ENCODE measurements at places on chromosomes 11 and 22.

GRCh38 chr11:4626207-4627099 lies 10.8 kb upstream of the OR51D1 start:
- DNase-seq = peak; percentile 84

GRCh38 chr11:63240791-63241379 lies 2.5 kb downstream of the SLC22A25 start:
- DNase-seq = no peak

DNA sequence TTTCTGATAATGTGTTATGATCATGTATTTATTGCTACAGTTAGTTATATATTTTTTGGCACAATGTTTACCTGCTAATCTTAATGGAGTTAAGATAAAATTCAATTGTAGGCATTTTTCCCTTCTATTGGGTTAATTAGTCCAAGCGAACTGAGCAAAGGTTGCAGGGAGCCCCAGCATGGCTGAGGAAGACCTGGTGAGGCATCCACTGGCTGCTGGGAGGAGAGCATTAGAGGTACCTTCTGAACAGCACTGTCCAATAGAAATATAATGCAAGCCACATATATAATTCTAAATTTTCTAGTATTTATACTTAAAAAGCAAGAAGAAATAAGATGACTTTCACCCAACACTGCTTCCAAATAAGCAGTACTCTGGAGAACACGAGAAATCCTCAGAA lies 689 bp upstream of the TMEM126A start:
- DNase-seq = no peak

GRCh38 chr11:26741036-26741435 lies 19.2 kb upstream of the SLC5A12 start:
- DNase-seq = no peak

DNA sequence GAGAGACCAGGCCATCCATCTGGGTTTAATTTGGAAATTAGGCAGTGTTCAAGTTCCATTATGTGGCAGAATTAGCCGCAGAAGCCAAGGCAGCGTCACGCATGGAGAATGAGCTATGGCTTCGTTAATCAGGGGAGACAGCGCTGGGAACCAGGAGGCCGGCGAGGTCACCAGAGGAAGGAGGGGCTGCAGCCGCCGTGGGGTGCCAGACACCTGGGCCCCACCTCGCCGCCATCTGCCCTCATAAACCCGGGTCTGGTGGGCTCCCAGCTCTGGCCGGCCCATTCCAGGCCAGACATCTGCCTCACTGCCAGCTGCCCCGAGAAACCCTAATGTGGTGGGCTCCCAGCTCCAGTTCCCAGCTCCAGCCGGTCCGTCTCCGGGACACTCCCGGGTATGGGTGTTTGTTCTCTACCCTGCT lies 676.9 kb downstream of the BRD1 start:
- no peak for DNase-seq

DNA sequence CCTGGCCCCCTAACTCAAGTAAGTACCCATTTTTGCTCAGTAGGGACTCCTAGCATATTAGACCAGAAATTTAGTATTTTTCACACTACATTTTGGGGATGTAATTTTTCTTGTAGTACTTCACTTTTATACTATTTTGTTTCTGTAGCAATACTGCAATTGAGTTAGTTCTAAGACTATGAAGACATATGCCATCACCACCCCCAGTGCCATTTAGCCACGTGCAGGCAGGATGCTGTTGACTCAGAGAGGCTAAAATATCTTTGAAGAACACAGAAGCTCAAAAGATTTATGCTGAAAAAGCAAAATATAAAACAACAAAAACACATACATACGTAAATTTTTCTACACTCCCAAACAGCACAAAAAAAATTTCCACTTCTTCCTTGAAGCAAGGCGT lies 29.1 kb upstream of the DLAT start:
- DNase-seq = no peak

GRCh38 chr11:67646535-67647336 lies 3.8 kb downstream of the ACY3 start:
- no peak for DNase-seq

DNA sequence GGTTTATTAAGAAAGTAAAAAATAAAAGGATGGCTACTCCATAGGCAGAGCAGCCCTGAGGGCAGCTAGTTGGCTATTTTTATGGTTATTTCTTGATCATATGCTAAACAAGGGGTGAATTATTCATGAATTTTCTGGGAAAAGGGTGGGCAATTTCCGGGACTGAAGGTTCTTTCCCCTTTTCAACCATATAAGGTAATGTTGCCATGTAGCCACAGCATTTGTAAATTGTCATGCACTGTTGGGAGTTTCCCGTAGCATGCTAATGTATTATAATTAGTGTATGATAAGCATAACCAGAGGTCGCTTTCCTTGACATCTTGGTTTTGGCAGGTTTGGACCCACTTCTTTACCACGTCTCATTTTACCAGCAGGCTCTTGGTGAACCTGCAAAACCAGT lies 610.4 kb upstream of the B3GAT1 start:
- no peak for DNase-seq

GRCh38 chr11:45658292-45658991 lies 7.0 kb downstream of the CHST1 start:
- no peak for DNase-seq

DNA sequence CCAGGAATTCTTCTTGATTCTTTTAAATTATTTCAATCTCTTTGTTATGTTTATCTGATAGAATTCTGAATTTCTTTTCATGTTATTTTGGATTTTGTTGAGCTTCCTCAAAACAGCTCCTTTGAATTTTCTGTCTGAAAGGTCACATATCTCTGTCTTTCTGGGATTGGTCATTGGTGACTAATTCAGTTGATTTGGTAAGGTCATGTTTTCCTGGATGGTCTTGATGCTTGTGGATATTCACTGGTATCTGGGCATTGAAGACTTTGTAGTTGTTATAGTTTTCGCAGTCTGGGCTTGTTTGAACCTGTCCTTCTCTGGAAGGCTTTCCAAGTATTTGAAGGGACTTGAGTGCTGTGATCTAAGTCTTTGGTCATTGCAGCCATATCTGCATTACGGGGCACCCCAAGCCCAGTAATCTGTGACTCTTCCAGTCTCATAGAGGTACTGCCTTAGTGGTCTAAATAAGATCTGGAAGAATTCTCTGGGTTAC lies 18.9 kb upstream of the INSC start:
- DNase-seq = no peak

DNA sequence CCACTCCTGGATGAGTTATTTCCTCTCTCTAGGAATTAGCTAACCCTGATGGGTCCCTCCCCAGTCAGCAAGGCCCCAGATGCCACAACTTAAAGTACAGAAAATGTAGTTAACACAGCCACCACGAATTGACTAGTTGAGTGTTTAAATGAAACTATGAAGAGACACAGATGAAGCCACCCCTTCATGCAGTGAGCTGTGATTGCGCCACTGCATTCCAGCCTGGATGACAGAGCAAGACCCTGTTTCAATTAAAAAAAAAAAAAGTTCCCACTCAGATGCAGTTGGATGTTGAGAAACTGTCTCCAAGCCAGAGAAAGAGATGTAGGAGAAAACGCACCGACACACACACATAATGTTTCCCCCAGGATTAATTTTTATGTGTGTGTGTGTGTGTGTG lies 53.3 kb downstream of the SCN3B start:
- no peak for DNase-seq

GRCh38 chr11:119315131-119316015 lies 1.6 kb downstream of the MCAM start:
- peak; percentile 60 for DNase-seq

GRCh38 chr11:72719551-72719950 lies 32.7 kb downstream of the ARAP1 start:
- DNase-seq = no peak

DNA sequence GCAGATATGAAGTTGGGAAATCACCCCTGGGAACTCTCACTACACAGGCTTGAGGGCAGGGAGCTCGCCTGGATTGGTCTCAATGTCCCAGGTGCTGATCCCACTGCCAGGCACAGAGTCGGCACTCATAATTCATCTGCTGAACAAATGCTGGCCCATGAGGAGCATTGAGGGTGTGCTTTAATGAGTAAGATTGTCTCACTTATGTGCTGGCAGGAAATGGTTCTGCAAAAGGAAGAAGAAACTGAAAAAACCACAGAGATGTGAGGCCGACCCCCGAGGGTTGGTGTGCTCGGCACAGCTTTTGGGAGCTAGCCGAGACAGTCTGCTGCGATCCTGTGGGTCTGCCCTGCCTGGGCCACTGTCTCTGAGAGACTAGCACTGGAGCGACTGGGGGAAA lies 9.4 kb downstream of the PLAAT2 start:
- no peak for DNase-seq

GRCh38 chr11:61307354-61307753 lies 12.2 kb upstream of the VWCE start:
- no peak for DNase-seq

GRCh38 chr11:45000918-45001317 lies 50.2 kb upstream of the TP53I11 start:
- no peak for DNase-seq

DNA sequence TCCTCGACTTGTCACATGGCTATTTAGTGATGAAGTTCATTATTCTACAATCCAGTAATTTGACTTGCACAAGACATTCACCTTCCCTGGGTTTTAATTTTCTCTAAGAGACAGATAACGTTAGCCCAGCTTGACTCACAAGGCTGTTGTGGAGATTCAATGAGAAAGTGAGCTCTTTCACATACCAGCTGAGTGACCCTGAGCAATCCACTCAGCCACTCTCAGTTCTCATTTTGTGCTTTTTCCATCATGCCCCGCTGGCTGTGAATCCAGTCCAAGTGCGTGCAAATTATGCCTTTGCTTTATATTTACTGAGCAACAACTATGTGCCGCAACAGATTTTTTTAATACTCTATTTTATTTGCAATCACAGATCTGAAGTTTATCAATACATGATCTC lies 176.5 kb downstream of the LARGE1 start:
- DNase-seq = no peak

DNA sequence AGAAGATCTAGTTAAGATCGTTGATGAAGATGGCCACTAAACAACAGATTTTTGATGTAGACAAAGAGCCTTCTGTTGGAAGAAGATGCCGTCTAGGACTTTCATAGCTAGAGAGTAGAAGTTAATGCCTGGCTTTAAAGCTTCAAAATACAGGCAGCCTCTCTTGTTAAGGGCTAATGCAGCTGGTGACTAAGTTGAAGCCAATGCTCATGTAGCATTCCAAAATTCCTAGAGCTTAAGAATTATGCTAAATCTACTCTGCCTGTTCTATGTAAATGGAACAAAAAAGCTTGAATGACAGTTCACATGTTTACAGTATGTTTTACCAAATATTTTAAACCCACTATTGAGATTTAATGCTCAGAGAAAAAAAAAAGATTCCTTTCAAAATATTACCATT lies 492.6 kb downstream of the CNTN5 start:
- DNase-seq = no peak

GRCh38 chr11:117449111-117449693 lies 121.5 kb downstream of the CEP164 start:
- no peak for DNase-seq

DNA sequence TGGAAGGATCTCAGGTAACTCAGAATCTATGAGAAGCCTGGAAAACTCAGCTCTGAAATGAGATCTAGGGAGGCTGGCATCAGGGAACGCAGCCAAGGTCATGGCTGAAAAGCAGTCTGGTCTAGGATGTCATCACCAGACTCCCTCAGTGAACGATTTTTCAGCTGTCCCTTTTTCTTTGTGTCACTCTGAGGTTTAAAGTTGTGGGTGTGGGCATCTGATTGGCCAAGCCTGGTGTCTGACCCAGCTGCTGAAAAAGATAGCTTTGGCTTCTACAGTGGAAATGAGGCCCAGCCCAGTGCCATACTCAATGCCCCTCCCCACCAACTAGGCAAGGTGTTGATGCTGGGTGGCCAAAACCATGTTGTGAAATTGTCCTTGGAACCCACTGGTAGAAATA lies 14.5 kb downstream of the RPS3 start:
- no peak for DNase-seq

GRCh38 chr11:27205250-27205649 lies 157.8 kb downstream of the CCDC34 start:
- no peak for DNase-seq

DNA sequence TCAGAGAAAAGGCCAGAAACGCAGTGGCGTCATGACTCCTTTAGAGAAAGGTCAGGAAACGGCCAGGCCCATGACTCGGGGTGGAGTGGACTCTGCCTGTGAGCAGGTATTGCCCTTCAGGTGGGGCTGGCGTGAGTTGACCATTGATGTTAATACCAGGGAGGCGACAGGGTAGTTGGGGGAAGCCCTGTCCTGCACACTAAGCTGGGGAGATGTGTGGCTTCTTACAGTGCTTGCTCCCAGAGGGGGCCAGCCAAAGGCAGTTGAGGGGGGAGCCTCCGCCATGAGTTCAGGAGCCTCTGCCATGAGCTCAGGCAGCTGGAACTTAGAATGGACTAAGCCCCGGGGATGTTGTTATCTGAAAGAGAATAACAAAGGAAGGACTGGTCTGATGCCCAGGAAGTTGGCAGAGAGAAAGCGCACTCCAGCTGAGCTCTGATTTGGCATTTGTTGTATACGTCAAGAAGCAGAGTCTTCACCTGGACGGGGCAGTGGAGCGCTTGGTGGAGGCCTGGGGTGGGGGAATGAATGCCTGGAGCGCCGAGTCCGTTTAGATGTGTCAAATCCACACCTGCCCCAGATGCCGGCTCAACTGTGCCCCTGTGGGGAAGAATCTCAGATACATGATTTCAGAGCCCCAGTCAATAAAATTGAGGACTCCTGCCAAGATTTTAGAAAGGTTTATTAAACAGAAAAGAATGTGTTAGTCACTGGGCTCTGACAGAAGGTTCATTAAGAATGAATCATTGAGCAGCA lies 222.5 kb downstream of the TBC1D22A start:
- no peak for DNase-seq

- no peak for DNase-seq
These were observed 644 bp upstream of the NDUFV1 start for GRCh38 chr11:67606093-67606491.

- DNase-seq = no peak
These were observed 199.0 kb downstream of the GRIK4 start for GRCh38 chr11:120710354-120711131.

DNA sequence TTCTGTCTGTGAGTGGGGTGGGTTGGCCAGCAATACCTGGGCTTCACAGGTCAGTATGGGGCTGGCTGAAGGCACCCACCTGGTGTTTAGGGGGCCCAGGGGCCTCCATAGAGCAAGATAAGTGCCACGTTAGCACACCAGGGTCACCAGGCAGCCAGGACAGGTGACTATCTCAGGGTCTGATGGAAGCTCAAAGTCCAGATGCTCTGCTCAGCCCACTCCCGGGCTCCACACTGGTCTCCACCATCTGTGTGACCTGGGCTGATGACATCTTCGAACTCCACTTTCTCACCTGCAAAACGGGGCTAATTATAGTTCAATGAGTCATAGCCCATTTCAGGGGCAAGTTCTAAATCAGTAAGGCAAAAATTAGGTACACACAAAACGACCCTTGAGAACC lies 39.4 kb upstream of the PRDM11 start:
- DNase-seq = no peak

DNA sequence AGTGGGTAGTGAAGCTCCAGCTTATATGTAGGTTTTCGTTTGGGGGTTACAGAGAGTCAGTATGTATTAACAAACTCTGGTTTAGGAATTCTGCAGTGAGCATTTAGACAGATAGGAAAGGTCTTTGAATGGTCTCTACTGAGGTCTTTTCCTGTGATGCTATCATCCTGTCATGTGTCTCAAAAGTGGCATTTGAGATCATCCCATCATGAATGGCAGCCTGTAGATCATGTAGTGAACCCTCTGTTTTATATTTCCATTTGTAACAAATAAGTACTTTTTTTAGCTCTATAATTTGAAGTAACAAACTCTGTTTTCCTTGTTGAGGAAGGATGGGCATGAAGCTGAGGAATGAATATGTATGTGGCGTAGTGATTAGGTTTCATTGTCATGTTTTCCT lies 76.2 kb downstream of the PPP6R3 start:
- no peak for DNase-seq

GRCh38 chr11:75270896-75271418 lies 30.4 kb downstream of the TPBGL start:
- no peak for DNase-seq

- no peak for DNase-seq
These were observed 113.7 kb downstream of the INSC start for GRCh38 chr11:15228331-15228849.
